A549 treated with Mapracorat at 1 μM for 4 hours (cell line): ENCODE measurements at places on chromosomes 6 and 20. TPM values are rescaled to one million over a fixed set of nuclear protein-coding genes. Genes with fewer than 3 reads are reported as not detected.

The CLVS2 gene
- total RNA-seq: 0.11 to 0.34 TPM (median 0.20 TPM) in 5 replicates

The ZNF311 gene
- total RNA-seq: 0.10 to 0.29 TPM (median 0.18 TPM) in 5 replicates

The RGS17 gene
- 5.1 to 7.4 TPM (median 6.5 TPM) in 5 replicates for total RNA-seq

The DLL1 gene
- total RNA-seq: 0.12 to 0.35 TPM (median 0.15 TPM) in 5 replicates

The OR2J3 gene
- not detected in 5 replicates for total RNA-seq

The RPS6KA2 gene
- total RNA-seq: 0.06 to 0.33 TPM (median 0.26 TPM) in 5 replicates

The FAXC gene
- 5.9 to 8.9 TPM (median 6.6 TPM) in 5 replicates for total RNA-seq

The SLC12A5 gene
- 13.5 to 17.2 TPM (median 14.0 TPM) in 5 replicates for total RNA-seq

The FAM209B gene
- total RNA-seq: 0.22 to 0.67 TPM (median 0.34 TPM) in 5 replicates

The CLIC5 gene
- not detected in 5 replicates for total RNA-seq

The CRISP2 gene
- total RNA-seq: not detected in 5 replicates

The RBPJL gene
- not detected in 5 replicates for total RNA-seq

The DLGAP4 gene
- 49.4 to 63.2 TPM (median 59.8 TPM) in 5 replicates for total RNA-seq

The GNMT gene
- total RNA-seq: 0.22 to 0.30 TPM in 2 of 5 replicates, not detected in the others

The LTB gene
- total RNA-seq: 0.35 to 0.88 TPM (median 0.51 TPM) in 5 replicates

The EPPIN gene
- not detected in 5 replicates for total RNA-seq

The NT5E gene
- 25.9 to 38.4 TPM (median 32.7 TPM) in 5 replicates for total RNA-seq

The PHACTR1 gene
- total RNA-seq: not detected in 5 replicates

The GTSF1L gene
- total RNA-seq: not detected in 5 replicates

The TSBP1 gene
- total RNA-seq: not detected in 5 replicates

The PPP1R16B gene
- total RNA-seq: 0.11 to 0.22 TPM (median 0.15 TPM) in 5 replicates

The MED23 gene
- total RNA-seq: 5.8 to 7.7 TPM (median 6.6 TPM) in 5 replicates

The MAS1 gene
- 0.01 TPM in 1 of 5 replicates, not detected in the others for total RNA-seq

The STXBP5 gene
- 11.4 to 18.3 TPM (median 16.9 TPM) in 5 replicates for total RNA-seq

The KIF13A gene
- 17.2 to 18.6 TPM (median 18.1 TPM) in 5 replicates for total RNA-seq

The EEF1E1 gene
- 51.6 to 93.7 TPM (median 57.6 TPM) in 5 replicates for total RNA-seq

The TRIM31 gene
- 0.48 to 1.3 TPM (median 0.82 TPM) in 5 replicates for total RNA-seq

The SLC17A3 gene
- total RNA-seq: 0.82 to 1.1 TPM (median 0.93 TPM) in 5 replicates

The MUCL3 gene
- 0.08 to 0.20 TPM (median 0.12 TPM) in 5 replicates for total RNA-seq

The POU5F1 gene
- 7.2 to 14.5 TPM (median 10.3 TPM) in 5 replicates for total RNA-seq

The ARG1 gene
- not detected in 5 replicates for total RNA-seq

The NRSN1 gene
- not detected in 5 replicates for total RNA-seq

The MCCD1 gene
- not detected in 5 replicates for total RNA-seq

The OR2B6 gene
- total RNA-seq: 0.17 to 0.30 TPM in 2 of 5 replicates, not detected in the others

The COL20A1 gene
- total RNA-seq: 0.30 to 1.4 TPM (median 0.95 TPM) in 5 replicates

The BTN1A1 gene
- not detected in 5 replicates for total RNA-seq

The SPATS1 gene
- not detected in 5 replicates for total RNA-seq

The TRIM27 gene
- total RNA-seq: 38.6 to 45.5 TPM (median 43.7 TPM) in 5 replicates

The GRM4 gene
- 0.06 to 0.43 TPM (median 0.13 TPM) in 5 replicates for total RNA-seq

The NINL gene
- total RNA-seq: 11.6 to 17.2 TPM (median 15.1 TPM) in 5 replicates

The MEI4 gene
- total RNA-seq: not detected in 5 replicates

The REM1 gene
- 0.64 to 0.88 TPM (median 0.70 TPM) in 5 replicates for total RNA-seq

The CCDC167 gene
- 42.3 to 51.4 TPM (median 45.0 TPM) in 5 replicates for total RNA-seq

The RHAG gene
- total RNA-seq: not detected in 5 replicates

The SOX18 gene
- 1.1 to 2.7 TPM (median 2.3 TPM) in 5 replicates for total RNA-seq

The HRH3 gene
- total RNA-seq: not detected in 5 replicates

The GHRH gene
- total RNA-seq: not detected in 5 replicates

The MYL9 gene
- total RNA-seq: 14.2 to 25.3 TPM (median 19.4 TPM) in 5 replicates
